Stimulated activated CD8-positive, alpha-beta memory T cell treated with anti-CD3 and anti-CD28 coated beads, Interleukin-12 subunit alpha, Interleukin-12 subunit beta, amount 100 ng/mL, for 1 hour (primary cell): ENCODE measurements at places on chromosomes 5 and 9.

DNA sequence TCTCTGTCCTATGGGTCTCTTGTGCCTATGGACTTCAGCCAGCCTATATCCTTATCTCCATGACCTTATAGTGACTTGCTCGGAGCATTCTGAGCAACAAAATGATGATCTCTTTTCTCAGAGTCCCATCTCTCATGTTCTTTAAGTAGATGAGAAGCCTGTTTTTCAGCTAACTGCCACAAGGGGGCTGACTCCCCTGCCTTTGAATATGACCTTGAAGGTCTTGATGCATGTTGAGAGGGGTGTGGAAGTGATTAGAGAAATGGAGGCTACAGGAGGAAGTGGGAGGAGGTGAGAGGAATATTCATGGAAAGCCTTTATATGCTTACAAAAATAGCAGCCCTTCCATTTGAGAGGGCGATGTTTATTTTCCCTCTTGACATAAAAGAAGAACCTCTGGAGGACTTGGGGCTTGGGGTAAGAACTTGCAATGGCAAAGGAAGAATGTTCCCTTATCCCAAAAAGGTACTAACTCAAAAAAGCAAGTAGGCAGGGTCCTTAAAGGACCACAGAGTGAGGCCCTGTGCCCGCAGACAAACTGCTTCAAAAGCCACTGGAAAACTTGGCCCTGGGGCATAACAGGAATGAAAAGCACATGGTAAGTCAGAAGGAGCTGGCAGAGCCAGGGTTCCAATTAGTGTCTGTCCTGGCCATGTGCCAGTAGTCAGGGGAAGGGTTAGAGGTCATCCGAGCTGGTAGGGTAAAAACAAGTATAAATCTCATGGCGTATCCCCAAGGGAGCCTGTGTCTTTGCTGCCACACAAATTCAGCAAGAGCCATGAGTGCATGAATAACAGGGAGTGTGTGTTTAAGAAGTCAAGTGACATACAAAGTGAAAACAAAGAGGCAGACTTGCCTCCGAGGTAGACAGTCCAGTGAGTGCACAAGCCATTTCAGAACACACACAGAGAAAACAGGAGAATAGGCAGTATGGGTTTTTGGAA, 39.1 kb downstream of the FGD3 start:
- DNase-seq = no peak

GRCh38 chr9:134629061-134629585, 12.5 kb upstream of the COL5A1 start:
- no peak for DNase-seq

GRCh38 chr5:72955143-72955767, 586 bp upstream of the FCHO2 start:
- DNase-seq = peak; percentile 1

DNA sequence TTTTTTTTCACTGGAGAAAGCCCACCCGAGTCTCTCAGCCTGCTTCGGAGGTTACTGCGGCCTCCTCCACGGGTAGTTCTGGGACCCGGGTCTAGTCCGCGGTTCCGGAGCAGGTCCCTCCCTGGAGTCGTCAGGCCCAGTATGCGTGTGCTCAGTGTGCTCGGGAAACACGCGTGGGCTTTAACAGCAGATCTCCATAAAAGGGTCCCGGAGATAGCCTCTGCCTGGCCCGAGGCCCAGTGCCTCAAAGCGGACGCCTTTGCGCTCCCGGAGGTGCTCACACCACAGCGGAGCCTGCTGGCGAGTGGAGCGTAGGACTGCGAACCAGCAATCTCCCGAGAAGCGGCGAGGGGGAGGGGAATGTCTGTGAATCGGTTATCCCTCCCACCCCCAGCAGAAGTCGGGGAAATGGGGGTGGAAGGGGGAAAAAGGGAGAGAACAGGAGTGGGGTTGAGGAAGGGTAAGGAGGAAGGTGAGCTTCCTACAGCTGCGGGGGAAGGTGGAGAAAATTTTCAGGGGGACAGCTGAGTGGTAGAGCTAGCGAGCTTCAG, 28.7 kb downstream of the CDKN2A start:
- DNase-seq = no peak

DNA sequence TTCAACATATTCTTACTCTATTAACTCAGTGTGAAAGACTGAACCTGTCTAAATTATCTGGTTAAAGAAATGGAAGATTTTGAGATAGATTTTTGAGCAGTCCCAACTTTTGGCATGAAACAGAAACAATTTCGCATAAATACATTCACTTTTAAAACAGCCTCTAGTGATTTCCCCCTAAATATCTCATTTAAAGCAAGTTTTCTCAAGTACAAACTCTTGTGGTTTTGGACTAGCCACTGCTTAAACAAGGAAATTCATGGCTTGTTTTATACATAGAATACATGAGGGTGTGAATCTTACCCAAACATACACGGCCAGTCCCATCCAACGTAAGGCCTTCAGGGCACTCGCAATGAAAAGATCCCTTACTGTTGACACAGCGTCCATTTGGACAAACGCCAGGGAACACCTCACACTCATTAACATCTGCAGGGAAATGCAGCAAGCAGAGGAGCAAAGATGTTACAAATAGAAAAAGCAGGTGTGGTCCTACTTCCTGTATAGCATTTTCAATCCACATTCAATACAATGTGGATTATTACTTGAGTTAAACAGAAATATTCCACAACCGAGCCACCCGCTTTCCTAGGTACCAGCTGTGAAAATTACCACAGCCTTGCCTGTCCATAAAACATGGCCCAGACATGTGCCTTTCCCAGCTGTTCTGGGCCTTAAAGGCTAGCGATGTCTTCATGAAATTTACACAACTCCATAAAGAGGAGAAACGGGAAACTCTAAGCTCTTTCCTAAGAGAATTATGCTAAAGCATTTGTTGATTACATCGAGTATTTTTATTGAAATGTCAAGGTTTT, 188.8 kb downstream of the FBN2 start:
- DNase-seq = no peak

GRCh38 chr5:15209053-15209762, 290.8 kb upstream of the FBXL7 start:
- DNase-seq = no peak

DNA sequence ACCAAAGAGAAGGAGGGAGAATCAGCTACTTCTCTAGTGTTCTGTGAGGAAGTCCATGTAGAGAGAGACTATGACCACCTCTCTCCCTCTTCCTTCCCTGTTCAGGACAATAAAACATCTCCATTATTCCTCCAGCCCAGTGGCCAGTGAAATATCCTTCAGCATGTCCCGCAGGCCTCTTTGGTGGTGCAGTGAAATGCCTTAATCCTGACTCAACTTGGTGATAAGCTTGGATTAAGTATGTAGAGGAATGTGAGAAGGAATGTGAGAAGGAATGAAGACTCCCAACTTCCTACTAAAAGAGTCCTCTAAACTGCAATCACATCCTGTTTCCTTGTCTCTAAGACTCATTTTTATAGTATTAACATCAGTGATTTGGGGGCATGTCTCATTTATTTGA, 167.3 kb downstream of the TRPM3 start:
- DNase-seq = no peak

DNA sequence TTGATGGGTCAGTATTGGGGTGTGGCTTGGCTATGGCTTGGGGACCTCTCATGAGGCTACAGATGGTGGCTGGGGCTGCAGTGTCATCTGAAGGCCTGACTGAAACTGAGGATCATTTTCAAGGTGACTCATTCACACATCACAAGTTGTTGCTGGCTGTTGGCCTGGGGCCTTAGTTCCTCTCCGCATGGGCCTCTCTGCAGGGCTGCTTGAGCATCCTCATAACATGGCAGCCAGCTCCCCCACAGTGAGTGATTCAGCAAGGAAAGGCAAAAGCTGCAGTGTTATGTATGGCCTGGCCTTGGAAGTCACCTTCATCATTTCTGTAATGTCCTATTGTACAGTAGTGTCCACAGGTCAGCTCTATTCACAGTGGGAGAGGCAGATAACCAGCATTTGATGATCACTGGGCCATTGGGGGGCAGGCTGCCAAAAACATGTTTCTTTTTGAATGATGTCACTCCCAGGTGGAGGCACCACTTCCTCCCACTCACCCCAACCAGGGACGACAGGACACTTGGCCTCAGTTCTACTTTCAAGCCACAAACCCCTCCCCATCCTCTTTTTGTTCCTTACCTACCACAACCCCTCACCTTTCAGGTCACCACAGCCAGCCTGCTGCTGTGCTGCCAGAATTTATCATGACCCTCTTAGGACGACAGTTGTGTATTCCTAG, 14.4 kb downstream of the FGD3 start:
- DNase-seq = no peak

DNA sequence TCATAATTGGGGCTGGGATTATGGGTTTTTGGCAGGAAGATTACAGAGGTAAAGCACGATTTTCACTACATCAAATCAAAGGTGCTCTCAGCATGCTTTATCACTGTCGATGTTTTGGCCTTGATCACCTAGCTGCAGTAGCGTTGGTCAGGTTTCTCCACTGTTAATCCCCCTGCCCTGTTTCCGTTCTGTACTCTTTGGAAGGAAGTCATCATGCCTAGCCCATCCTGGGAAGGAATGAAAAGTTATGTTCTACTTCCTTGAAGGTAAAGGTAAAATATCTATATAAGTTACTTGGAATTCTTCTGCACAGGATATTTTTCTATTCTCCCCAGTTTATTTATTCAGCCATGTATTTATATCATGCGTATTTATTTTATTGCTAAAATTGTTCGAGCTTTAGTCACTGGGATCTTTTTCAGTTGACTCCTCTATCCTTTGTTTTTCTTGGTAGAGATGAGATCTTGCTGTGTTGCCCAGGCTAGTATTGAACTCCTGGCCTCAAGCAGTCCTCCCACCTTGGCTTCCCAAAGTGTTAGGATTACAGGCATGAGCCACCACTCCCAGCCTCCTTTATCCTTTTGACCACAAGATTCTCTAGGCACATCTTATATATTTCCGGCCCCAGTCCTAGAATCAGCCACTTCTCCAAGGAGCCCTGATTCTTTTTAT, 25.3 kb downstream of the FAF2 start:
- DNase-seq = no peak

DNA sequence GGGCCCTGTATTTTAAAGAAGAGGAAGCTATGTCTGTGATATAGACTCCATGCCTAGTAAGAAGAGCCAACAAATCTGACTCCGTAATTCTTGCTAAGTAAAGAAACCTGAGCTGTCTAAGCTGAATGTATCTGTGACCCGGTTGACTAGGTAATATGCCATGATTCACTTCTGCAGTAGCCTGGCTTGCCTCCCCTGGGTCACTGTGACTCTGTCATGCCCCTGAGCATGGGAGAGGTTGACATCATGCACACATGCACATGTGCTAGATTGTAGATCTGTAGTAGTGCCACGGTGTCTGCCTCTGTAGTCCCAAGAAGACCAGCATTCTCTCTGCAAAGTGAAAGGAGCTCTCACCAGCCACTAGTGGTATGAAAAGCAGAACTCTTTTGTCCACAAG, 9.1 kb downstream of the SLC22A5 start:
- no peak for DNase-seq

- no peak for DNase-seq
Measured at GRCh38 chr5:1431896-1432295, 13.3 kb downstream of the SLC6A3 start.

- DNase-seq = no peak
Measured at GRCh38 chr5:26024774-26025173, 1013.6 kb downstream of the CDH9 start.

DNA sequence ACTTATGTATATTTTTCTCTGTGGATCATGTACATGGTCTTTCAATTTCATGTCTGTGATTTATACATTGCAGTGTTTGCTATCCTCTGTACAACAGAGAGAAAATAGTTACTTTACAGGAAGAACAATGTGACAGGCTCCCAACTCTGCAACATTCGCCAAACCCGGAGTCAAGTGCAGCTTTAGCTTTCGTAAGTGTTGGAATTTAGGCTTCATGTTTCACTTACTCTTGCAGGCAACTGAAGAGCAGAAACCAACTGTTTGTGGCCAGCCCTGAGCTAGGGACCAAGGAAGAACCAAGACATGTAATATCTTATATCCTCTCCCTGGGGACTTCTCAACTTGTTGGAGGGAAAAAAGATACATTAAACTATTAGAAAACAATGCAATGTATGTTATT, 147.9 kb downstream of the C5orf15 start:
- DNase-seq = no peak

GRCh38 chr5:26872337-26872736, 166.0 kb downstream of the CDH9 start:
- no peak for DNase-seq

DNA sequence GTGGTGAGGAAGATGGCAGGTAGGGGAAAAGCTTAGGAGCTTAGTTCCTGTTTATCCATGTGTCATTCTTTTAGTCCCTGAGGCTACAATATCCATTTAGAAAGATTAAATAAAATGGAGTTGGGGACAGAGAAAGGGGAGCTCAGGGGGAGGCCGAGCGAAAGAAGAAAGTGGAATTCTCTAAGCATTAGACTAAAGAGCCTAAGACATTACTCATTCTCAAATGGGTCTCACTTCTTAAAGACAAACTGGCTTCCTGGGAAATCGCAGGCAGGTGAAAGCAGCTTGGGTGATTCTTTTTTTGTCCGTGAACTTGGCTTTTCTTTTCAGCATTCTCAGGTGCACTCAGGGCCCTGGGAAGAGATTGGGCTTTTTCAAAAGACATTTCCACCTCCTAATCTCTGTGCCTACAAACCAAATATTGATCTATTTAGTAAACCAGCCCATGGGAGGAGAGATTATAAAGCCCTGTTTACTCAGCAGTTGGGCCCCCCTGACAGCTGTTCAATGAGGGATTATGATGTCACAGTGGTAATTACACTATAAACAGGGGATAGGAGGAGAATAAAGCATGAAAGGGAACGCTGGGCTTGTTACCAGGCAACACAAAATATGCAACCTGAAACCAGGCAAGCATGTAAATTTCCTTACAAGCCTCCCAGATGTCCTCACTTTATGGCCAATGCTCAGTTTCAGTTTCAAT, 584.0 kb downstream of the ACTL7B start:
- no peak for DNase-seq

GRCh38 chr5:143552680-143553079, 149.2 kb upstream of the NR3C1 start:
- DNase-seq = no peak

DNA sequence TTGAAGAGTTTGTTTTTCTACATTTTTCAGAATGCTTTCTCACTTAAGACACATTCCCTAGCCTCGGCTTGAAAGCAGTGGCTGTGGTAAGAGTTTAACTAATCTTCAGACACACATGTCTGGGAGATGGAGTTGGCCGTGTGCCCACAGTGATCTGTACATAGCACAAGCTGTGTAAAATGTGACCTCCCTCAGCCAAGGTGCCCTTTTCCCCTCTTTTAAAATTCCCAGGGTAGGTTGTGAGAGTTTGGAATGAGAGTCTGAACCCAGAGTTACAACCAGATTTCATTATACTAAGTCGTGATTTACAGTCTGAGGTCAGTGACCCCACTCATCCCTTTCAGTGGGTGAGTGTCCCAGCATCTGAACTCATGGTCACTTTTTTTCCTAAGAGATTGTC, 230.4 kb downstream of the DOCK8 start:
- DNase-seq = no peak

DNA sequence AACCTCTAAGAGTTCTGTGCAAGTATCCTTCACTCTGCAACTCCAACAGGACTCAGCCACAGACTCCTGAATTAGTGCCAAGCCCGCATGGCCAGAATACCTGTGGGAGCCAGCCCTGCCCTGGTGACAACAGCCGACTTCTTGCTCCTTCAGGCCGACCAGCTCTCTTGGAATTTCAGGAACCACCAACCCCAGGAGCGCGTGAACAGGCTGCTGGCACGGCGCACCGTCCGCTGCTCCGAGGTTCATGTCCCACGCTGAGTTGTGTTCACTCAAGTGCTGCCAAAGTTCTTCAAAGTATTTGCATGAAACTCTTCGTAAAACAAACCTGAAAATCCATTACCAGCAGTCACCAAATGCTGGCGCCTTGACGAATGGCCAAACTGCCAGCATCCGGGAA, 232.8 kb downstream of the NR2F1-AS1 start:
- no peak for DNase-seq
